ENCODE measurements at places on chromosomes 11 and 22.

DNA sequence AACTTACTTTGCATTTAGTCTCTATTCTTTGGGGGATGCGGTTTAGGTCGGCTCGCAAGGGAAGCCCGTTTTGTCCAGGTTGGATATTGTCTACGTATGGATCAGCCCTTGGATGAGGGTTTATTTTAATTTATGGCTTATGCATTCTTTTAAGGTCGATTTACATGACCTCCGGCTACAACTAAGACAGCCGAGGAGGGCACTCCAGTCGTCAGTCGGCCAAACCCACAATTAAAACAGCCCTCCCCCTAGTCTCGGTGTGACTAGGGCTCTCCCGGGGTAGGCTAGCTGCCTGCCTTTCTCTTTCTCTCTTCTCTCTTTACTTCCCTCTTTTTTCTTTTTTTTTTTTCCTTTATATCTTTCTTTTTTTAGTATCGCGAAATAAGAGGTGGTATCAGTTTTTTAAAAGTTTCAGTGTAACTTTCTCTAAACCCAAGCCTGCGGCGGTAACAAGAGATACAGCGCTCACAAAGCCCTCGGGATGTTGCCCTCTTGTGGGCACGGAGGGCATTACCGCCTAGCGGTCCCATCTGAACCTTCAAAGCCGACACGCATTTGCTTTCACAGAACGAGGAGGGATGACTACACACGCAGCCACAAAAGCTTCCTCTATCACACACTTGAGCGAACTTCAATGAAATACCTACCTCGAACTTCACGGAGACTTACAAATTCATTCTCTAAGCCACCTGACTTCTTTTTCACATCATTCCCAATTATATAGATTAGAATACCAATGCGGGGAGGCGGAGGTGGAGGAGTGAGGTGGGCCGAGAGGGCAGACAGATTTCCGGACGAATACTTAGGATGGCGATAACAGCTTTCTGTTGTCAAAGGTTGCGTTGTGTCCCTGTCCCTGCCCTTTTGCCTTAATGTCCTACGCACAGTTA lies 132.3 kb upstream of the C11orf58 start:
- DNase-seq = peak; percentile 47

DNA sequence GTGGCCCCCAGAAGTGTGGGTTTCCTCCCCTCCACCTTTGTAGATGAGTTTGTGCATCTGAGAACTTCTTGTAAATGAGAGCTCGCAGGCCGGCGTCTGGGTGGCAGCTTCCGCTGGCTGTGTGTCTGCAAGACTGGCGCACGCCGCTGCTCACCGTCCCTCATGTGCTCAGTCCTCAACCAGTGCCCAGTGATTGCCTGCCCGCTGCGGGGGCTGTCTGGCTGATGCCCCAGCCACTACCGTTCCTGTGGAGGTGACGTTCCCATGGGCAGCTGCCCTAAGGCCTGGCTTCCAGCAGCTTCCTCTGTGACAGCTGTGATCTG lies 8.8 kb downstream of the TBX1 start:
- no peak for DNase-seq

DNA sequence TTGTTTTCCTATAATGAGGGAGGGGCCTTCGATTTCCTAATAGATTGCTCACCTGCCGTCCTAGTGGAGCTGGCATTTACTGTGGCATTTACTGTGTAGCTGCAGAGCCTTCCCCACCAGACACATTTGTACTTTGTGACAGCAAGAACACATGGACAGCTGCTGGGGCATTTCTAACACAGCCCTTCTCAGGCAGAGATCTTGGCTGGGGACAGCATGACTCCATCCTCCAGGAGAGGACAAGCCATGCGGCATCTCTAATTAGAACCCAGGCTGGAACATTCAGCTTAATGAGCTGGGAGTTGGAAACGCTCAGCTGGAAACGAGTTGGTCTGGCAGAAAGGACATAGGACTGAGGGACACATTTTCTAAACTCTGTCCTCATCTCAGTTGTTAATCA lies 887.5 kb downstream of the NTM start:
- DNase-seq = no peak

GRCh38 chr22:31449506-31449905 lies 40.1 kb downstream of the EIF4ENIF1 start:
- DNase-seq = no peak

GRCh38 chr22:30396871-30397655 lies at the start of gene SEC14L2:
Gene SEC14L2 (plus strand): TSS chr22:30397018. CDS start chr22:30397117, 99 bp downstream.
- peak; percentile 12 for DNase-seq

GRCh38 chr11:61049063-61049377 lies 53.3 kb upstream of the CD5 start:
- DNase-seq = no peak

GRCh38 chr11:45450189-45450588 lies 164.0 kb upstream of the SYT13 start:
- no peak for DNase-seq

GRCh38 chr11:70288721-70289120 lies 18.2 kb downstream of the PPFIA1 start:
- DNase-seq = no peak

- DNase-seq = no peak
These were observed 1404.8 kb downstream of the TBC1D22A start for GRCh38 chr22:48167238-48167637.

DNA sequence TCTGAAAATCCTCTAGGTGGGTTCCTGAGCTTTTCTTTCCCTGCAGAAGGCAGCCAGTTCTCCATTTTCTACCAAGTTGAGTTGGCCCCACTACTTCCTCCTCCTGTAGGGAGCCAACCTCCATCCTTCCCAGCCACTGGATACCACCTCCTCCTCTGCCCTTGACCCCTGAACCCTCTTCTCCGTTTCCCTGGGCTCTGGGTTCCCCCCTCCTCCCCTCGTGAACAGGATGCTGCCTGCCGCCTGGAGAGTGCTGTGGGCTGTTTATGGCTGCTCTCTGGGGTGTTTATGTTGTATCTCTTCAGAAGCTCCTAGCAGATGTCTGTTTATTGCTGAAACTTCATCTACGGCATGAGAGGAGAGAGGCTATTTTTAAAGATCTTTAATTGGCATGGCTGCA lies 8.6 kb downstream of the MICAL2 start:
- DNase-seq = no peak

DNA sequence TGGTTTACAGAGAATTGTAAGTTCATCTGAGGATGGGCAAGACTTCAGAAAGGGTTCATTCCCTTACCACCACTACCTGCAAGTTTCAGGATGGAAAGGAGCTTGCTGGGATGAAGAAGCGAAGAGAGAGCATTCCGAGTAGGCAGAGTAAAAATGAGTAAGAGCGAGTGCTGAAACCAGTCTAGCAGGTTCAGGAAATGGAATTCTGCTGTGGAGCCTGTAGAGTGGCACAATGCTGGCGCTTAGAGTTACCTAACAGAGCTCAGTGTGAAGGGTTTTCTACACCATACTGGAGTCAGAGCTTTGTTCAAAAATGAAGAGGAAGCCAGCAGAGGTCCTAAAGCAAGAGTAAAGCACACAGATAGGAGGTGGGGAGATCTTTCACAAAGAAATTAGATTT lies 179.2 kb upstream of the ZC3H12C start:
- DNase-seq = no peak

- DNase-seq = no peak
These were observed 3.3 kb upstream of the CRACR2B start for GRCh38 chr11:824292-824880.

DNA sequence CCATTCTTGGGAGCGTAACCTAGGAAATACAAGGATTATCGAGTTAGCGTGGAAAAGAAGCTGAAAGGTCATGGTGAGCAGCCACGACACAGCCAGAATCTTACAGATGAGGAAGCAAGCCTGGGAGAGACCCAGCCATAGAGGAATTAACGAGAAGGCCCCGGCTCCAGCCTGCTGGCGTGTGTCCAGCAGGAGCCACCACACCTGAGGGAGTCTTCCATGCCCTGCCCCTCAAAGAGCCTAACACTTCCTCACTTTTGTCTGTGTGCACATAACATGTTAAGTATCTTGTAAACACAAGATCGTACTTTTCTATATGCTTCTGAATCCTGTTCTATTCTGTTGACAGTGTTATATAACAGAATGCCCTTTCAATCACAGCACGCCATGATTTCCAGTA lies 18.1 kb downstream of the CECR2 start:
- no peak for DNase-seq

- DNase-seq = no peak
These were observed 9.0 kb upstream of the CDC42EP2 start for GRCh38 chr11:65305501-65306268.

DNA sequence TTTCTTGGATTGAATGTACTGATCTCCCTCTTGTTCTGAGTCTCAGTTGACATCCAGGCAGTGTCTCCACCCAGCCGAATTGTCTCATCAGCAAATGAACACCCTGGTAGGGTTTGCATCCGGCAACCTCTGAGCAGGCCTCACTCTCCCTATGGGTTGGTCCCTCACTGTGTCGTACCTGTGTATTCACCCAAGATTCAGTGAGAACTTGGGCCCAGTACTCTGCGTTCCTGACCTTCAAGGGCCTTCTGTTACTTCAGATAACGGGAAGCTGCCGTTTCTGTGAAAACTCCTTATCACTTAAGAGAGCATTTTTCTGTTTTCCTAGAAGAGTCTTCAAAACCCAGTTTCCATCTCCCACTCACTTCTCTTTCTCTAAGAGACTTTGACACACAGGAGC lies 915.6 kb downstream of the TBC1D22A start:
- no peak for DNase-seq

GRCh38 chr11:128315933-128316332 lies 271.4 kb downstream of the ETS1 start:
- DNase-seq = no peak

DNA sequence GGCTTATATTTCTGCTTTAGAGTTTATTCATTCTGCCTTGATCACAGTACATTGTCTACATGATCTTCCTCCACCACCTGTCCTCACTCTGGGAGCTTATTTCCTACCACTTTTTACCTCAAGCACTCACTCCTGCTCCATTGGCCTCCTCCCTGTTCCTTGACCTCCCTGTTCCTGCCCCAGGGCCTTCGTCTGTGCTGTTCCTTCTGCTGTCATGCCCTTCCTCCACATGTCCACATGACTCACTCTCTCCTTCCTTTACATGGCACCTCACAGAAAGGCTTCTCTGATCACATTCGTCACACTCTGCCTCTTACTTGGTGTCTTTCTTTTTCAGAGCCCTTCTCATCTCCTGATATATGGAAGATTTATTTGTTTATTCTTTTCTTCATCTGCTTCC lies 103.0 kb downstream of the FBXO7 start:
- no peak for DNase-seq

DNA sequence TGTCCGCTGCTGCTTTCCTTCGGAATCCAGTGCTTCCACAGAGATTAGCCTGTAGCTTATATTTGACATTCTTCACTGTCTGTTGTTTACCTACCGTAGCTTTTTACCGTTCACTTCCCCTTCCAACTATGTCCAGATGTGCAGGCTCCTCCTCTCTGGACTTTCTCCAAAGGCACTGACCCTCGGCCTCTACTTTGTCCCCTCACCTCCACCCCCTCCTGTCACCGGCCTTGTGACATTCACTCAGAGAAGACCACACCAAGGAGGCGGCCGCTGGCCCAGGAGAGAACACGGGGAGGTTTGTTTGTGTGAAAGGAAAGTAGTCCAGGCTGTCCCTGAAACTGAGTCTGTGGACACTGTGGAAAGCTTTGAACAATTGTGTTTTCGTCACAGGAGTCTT lies 15.4 kb upstream of the ST14 start:
- DNase-seq = no peak

DNA sequence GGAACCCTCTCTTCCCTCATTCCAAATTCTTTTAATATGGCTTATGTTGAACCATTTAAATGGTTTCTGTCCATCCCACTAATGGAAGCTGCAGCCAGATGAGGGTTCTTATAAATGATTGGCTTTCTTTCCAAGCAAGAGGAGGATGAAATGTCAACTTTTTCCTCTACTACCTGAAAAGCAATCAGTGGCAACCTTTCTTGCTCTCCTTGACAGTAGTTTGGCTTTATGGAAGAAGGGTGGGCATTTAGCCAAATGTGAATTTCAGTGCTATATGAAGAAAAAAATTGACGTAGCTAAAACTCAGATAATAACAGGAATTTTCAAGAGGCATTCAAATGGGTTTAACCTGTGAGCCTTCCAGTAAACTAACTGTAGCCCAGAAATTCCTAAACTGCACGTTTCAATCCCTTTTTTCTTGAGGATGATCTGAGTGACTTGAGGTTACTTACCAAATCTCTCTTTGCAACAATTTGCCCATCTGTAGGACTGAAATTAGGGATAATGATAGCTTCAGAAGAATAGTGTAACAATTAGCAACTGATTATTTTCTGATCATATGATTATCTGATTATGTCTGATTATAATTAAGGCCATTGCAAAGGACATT lies 90.9 kb downstream of the EXT2 start:
- no peak for DNase-seq

DNA sequence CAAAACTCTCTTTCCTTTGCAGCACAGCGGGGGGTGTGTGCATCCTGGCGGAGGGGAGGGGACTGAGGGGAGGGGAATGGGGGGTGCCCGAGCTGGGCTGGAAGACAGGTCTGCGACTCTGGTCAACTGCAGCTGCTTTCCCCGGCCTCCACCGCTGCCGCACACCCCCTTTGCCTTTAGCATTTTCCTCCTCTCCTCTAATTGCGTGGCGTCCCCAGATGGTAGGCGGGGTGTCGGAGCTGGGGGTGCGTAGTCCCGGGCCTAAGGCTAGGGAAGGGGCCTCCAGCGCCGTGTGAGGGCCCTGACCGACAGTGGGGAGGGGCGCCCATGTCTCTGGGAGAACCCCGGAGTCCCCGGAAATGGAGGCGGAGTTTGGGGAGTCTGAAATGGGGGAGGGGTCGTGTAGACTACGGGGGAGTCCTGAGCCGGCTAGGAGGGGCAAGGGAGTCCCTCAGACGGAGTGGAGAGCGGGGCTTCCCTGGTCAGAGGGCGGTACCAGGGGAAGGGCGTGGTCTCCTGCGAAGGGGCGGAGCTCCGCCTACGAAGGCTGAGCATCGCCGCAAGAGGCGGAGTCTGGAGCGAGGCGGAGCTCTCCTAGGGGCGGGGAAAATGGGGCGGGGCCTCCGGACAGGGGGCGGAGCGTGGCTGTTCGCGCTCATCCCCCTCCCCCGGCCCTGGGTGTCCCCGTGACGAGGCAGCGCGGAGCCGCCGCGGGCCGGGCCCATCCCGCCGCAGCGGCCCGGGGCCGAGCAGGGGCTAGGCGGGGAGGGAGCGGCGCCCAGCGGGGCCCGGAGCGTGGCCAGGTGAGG lies at the start of gene PELI3:
Gene PELI3, plus strand, starts transcription at position 681 of the 809 bp plus-strand sequence. CDS start 1,224 bp downstream, outside the sequence.
- peak; percentile 93 for DNase-seq

DNA sequence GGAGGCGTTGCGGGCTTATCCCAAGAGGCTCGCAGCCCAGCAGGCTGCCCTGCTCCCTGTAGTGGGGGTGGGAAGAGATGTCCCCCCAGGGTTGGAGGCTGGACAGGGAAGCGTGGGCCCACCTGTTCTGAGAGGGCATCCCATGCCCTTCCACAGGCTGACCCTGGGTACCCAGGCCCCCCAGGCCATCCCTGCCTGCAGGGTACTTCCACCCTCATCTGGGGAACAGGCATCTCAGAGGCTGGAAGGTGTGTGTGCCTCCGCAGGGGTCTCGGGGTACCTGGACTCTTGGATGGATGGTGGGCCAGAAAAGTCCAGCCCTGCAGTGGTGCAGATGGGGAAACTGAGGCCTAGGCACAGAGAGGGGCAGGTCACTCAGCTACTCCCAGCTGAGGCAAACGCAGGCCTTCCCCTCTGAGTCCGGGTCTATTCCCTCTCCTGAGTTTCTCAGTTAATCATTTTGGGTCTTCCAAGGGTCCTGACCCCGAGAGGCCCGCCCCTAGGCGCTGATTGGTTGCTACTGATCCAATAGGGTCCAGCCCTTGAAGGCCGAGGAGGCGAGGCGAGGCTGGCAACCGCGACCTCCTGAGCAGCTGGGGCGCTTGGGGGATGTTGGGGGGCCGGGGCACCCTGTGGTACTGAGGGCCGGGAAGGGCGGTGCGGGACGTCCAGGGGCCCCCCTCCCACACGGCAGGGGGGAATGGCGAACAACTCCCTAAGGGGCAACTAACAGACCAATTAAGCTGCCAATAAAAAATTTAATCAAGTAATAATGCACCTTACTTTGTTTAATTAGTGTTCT lies 23.8 kb downstream of the FLRT1 start:
- DNase-seq = no peak
